NCI-H446 treated with DMSO at 0.1 percent for 48 hours (cell line): ENCODE measurements at places on chromosomes 6 and 20.
A peak's percentile ranks its signal among the peaks of the same experiment; 100 is the strongest.

GRCh38 chr20:44504402-44505307 is 17.2 kb downstream of the SERINC3 start:
- DNase-seq: no peak

DNA sequence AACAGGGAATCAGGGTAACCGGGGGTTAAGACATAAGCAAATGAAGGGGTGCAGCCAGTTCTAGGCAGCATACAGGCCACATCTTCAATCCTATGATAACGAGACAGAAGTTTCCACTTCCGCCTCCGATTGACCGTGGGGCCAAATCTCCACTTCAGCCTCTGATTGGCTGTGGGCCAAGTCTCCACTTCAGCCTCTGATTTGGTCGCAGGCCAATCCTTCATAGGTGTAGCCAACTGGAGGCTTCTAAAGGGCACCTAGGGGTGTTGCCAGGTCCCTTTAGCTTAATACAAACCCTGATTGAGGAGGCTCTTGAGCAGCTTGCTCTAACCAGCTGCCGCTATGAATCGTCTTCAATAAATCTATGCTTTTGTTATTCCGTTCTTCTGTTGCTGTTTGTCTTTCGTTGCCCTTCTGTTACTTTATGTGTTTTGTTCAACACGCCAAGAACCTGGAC is 2.1 kb upstream of the ERGIC3 start:
- DNase-seq: peak; percentile 38

GRCh38 chr6:13668291-13668928 is 43.2 kb downstream of the RANBP9 start:
- no peak for DNase-seq

- no peak for DNase-seq
Measured at GRCh38 chr6:163568275-163568674, 153.8 kb downstream of the QKI start.

GRCh38 chr6:80156221-80156620 is 49.8 kb downstream of the BCKDHB start:
- DNase-seq: no peak

DNA sequence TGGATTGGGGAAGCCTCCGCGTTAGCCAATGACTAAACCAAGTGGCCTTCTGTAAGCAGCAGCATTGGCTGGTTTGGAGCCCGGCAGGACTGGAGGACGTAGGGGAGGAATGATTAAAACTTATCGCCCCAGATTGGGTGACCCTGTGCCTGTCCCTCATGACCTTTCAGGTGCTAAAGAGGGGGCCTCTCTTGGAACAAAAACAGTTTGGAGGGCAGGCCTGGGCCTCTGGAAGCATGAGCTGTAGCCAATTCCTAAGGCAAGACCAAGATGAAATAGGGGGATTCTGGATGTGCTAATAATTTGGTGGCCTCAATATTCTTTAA is 1.4 kb downstream of the GMPR start:
- DNase-seq: no peak

DNA sequence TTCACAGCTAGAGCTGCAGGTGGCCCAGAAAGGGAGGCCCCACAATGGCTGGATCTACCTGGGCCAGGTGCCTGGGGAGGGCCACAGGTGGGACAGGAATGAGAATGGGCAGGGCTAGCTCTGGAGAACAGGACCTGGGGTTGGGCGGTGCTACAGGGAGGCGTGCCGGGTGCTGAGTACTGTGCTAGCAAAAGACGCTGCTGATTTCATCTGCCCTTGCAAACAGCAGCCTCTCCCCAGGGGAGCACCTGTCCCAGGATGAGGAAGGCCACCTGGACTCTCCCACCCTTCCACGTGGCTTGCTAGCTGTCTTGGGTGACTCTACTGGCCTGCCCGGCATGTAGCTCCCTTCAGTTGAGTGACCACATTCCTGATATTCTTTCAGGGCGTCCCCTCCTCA is 6.6 kb upstream of the YTHDF1 start:
- DNase-seq: no peak

- no peak for DNase-seq
Measured at GRCh38 chr6:111658462-111659154, 52.9 kb upstream of the TRAF3IP2 start.

- no peak for DNase-seq
Measured at GRCh38 chr6:37011656-37012378, 6.4 kb downstream of the FGD2 start.

- no peak for DNase-seq
Measured at GRCh38 chr20:45008521-45009049, 42.3 kb downstream of the STK4 start.

DNA sequence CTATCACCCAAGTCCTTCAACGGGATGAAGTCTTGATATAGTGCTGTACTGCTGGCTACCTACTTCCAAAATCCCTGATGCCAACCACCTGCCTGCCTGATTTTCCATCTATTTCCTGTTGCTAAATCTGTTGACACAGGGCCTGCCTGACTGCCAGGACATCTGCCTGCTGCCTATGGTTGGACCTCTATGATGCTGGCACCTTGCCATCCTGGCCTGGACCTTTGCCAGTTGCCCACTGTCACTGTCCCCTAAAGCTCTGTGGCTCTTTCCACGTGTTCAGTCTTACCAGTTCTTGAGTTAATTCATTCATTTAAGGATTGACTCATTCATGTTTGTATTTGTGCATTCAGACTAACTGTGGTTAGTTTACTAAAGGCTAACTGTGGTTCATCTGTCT is 9.2 kb upstream of the RGS17 start:
- no peak for DNase-seq

DNA sequence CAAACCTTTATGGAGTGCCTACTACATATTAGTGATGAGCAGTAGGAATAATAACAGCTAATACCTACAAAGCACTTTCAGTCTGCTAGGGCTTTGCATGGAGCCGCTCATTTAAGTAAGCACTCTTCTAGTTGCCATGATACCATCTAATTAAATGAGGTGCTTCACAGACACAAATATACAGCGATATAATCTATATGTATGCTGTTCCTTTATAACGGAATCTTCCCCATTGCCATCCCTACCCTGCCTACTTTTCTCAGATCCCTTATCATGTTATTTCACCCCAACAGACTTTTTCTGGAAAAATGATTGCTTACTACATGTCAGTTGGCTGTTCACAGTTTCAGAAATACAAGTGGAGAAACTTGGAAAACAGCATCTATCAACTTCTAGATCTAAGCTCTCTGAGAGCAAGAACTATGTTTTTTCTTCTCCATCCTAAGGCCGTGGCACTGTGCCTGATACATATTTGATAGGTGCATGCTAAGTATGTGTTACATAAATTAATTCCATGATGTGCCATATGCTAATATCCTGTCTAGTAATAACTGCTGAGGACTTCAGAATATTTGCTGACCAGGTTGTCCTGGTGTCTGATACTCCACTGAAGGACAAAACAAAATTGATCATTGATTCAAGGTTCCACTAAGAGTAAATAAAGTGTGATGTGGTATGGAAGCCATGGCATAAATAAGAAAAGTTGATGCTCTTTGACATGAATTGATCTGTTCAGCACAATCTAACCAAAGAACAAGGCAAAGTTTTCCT is 124.6 kb downstream of the GMPR start:
- DNase-seq: no peak

- DNase-seq: no peak
Measured at GRCh38 chr6:32867554-32868256, 13.7 kb downstream of the PSMB9 start.

DNA sequence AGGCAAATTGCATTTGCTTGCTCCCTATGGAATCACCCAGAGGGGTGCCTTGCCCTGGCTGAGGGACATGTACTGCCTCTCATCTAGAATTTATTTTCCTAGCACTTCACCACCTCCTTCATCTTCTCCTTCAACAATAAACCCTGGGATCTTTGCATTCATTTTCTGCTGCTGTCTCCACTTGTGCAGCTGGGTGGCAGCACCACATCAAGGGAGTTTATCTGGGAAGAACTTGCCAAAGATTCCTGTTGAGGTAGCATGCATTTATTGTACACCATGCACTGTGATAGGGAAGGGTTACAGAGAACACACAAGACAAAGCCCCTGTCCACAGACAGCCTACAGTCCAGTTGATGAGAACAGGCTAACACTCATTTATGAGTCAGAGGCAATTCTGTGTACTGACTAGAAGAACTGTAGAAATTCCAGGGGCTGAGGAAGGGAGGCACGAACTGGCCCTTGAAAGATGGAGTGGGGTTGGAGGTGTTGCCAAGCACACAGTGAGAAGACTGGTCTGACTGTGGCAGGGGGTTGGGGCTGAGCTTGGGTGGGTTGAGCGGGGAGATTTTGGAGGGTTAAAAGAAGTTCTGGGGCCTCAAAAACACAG is 17.5 kb downstream of the C20orf173 start:
- DNase-seq: no peak

- DNase-seq: no peak
Measured at GRCh38 chr6:148890652-148891404, 144.0 kb downstream of the UST start.

DNA sequence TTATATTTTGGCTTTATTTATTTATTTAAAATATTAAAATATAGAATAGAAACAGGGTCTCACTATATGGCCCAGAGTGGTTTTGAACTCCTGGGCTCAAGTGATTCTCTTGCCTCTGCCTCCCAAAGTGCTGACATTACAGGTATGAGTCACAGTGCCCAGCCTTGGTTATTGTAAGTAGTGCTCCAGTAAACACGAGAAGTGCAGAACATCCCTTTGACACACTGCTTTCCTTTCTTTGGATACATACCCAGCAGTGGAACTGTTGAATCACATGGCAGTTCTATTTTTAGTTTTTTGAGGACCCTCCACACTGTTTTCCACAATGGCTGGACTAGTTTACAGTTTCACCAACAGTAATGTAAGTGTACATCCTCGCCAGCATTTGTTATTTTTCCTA is 203.9 kb downstream of the PHF3 start:
- no peak for DNase-seq

DNA sequence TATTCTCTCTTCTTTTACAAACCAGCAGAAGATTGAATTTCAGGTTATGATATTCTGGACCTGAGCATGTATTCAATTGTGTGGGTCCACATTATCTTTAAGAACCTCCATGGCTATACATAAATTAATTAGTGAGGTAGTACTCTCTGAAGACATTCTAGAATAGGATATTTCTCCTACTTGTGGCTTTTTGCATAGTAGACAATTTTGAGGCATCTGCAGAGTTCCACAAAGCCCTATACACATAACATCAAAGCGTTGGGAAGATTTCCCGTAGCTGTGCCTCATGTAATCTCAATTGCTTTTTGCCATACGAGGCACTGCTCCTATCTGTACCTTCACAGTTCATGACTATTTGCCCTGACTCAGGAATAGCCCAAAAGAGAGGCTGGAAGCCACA is 395.4 kb upstream of the RGS17 start:
- DNase-seq: no peak

- no peak for DNase-seq
Measured at GRCh38 chr6:126293891-126294524, 45.9 kb upstream of the CENPW start.

GRCh38 chr6:108850669-108851465 is 2.6 kb downstream of the ARMC2 start:
- no peak for DNase-seq

GRCh38 chr6:50305660-50306059 is 255.9 kb upstream of the DEFB112 start:
- no peak for DNase-seq

DNA sequence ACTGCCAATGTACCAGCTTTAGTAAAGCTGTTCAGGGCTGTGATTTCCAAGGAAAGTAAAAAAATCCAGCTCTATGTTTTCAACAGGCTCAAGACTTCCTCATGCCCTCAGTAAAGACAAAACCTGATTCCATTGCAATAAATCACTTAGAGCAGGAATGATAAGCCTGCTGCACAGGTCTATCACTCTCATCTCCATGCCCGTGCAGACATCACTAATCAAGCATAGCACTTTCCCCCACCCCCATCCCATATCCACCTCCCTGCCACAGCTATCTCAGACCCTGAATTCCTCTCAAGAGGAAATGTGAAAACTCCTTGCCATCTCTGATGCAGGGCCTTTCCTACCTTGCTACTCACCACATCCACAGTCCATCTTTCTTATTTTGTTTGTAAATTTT is 554.9 kb downstream of the MAFB start:
- no peak for DNase-seq

DNA sequence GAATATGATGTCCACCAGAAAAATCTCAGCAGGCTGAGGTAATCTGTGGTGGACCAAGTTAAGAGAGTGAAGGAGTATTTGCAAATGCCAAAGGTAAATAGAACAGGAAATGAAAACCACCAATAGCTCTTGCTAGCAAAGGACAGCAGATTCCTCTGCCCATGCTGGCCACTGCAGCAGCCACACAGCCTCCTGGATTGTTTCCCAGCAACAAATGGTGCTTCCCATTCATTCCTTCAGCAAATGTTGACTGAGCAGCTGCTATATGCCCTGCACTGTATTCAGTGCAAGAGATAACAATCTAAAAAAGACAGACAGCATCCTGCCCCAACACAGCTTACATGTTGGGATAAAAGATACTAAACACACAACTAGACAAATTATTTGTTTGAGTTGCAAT is 11.0 kb downstream of the ROS1 start:
- DNase-seq: no peak

DNA sequence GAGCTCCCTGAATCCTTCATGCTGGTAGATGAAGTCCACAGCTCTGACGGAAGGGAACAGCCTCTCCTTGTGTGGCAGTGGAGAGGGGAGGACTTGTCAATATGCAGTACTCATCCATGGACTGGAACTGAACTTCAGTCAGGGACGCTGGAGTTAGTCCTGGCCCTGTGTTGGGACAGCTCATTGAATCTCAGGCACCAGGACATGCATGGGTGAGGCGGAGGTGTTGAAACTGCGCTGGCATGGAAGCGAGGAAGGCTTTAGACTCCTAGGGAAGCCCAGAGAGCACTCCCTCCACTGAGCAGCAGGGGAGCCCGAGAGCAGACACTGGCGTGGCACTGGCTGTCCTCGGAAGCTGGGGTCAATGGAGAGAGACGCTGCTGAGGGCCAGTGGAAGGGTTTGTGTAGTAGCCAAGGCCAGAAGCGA is 161.3 kb upstream of the GGTLC1 start:
- DNase-seq: no peak

- DNase-seq: no peak
Measured at GRCh38 chr20:48771542-48771941, 56.3 kb downstream of the PREX1 start.

- DNase-seq: no peak
Measured at GRCh38 chr6:4910037-4910760, 93.6 kb downstream of the RPP40 start.

DNA sequence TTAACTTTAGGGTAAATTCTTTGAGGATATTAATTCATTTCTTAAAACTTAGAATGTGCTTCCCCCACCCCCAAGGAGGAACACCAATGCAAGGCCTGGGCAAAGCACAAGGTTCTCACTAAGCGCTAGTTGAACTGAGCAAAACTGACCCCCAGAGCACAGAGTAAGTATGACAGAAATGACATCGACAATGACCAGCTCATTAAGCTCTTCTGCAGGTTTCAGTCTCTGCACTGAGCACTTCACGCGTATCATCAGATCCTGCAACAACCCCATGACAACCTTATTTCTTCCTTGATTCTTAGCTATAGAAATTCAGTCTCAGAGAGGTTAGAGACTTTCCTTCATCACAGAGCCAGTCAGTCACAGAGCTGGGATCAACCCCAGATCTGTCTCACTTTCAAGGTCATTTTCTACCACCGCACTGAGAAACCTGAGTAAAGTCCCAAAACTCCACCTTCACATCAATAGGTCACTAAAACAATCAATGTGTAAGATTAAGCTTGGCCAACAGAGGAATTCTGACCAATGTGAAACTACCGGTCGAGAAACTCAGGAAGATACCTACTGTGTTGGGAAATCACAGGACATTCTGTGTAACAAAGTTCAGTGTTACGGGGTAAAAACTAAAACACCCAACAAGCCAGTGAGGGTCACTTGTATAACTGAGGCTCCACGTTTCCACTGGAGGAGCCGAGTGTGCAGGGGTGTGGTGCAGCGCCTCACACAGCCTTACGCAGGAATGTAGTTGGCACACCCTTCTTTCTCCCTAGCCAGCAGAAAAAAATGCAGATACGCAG is 129.0 kb upstream of the FOXQ1 start:
- no peak for DNase-seq
